GM12878 (cell line): ENCODE measurements at places on chromosomes 13 and 19. TPM values are rescaled to one million over a fixed set of nuclear protein-coding genes. Genes with fewer than 3 reads are reported as not detected.

DNA sequence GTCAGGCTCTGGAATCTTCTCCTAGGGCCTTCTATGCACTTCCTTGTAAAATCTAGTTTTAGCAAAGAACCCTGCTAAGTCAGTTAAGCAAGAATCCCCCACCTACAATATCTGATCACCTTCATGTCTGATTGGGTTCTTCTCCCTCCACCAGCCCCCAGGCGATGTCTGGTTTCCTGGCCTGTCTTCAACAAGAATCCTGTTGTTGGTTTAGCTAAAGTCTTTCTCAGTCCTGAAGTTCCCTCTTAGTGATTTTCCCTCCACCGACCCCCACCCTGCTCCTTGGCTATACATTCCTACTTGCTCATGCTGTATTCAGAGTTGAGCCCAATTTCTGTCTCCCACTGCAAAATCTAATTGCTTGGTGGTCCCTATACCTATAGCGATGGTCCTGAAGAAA is 35.2 kb upstream of the SLC46A3 start:
- H3K27me3 ChIP-seq, result no peaks in the 10 kb centered on the region
- no peak overlapping the region for H3K4me3 ChIP-seq
- H3K4me1 ChIP-seq, result no peaks in the 10 kb centered on the region

DNA sequence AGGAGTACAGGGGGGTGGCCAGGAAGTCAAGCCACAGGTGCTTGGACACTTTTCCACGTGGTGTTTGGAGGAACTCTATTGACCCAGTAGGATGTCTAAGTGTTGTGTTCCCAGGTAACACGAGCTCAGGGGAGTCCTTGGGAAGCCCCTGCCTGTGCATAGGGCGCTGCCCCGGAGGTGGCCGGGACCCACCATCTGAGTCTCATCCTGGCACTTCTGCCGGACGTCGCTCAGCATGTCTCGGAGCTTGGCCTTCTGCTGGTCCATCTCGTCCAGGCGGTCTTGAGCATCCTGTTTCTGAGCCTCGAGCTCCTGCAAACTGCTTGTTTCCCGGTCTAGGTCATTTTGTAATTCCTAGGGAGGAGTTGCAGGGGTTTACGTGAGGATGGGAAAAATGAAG is 67.4 kb downstream of the EPS15L1 start:
- no peak overlapping the region for H3K27ac ChIP-seq
- peaks cover 41% of the 10 kb centered on the region for H3K36me3 ChIP-seq
- no peak overlapping the region for H3K4me3 ChIP-seq
- no peaks in the 10 kb centered on the region for H3K27me3 ChIP-seq
- no peak for DNase-seq
- peaks cover 6% of the 10 kb centered on the region for H3K4me1 ChIP-seq

DNA sequence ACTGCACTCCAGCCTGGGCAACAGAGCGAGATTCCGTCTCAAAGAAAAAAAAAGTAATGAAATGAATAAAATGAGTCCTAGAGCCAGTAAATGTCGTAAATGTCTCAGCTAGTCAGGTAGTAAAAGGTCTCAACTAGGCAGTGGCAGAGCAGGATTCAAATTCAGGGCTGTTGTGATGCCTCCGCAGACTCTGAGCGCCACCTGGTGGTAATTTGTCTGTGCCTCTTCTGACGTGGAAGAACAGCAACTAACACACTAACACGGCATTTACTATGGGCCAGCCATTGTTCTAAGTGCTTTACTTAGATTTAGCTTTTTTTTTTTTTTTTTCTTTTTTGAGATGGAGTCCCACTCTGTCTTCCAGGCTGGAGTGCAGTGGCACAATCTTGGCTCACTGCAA is 30.2 kb downstream of the CYP2F1 start:
- H3K36me3 ChIP-seq, result no peaks in the 10 kb centered on the region
- H3K27me3 ChIP-seq, result no peaks in the 10 kb centered on the region
- DNase-seq, result peak; percentile 11
- no peak overlapping the region for H3K27ac ChIP-seq

DNA sequence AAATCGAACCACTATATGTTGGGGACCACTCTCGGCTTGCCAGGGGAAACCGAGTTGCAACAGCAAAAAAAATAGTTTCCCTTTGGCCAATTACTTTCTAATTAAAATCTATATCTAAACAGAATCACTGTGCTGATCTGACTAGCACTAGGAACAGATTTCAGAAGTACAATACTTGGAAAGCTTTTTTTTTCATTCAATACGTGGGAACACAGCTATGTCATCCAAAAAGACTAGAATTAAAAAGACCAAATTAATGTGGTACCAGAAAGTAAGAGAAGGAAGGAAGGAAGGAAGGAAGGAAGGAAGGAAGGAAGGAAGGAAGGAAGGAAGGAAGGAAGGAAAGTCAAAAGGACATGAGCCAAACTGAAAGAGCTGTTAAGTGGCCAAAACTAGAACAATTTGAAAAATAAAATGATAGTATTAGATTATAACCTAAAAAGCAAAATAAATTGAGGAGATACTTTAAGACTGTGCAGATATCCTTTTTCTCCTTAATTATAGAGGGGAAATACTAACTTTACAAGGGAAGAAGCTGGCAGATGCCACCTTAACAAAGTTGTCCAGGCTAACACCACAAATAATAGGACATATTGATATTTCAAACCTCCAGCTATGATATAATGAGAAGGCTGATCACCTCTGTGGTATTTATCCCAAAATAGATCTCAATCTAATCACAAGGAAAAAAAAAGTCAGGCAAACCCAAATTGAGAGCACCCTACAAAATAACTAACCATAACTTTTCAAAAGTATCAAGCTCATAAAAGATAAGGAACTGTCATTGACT is 63.9 kb downstream of the DIAPH3 start:
- H3K36me3 ChIP-seq, result no peaks in the 10 kb centered on the region
- no peak overlapping the region for H3K27ac ChIP-seq
- no peaks in the 10 kb centered on the region for H3K4me1 ChIP-seq
- no peak overlapping the region for H3K4me3 ChIP-seq
- H3K27me3 ChIP-seq, result no peaks in the 10 kb centered on the region

The ZNF805 gene
- total RNA-seq, result 7.1 and 7.2 TPM in 2 replicates

The ZNF536 gene
- total RNA-seq, result not detected in 2 replicates

The AMER2 gene
- total RNA-seq, result 0.33 and 0.35 TPM in 2 replicates

The XPO4 gene
- 20.0 and 20.8 TPM in 2 replicates for total RNA-seq
